ENCODE measurements at places on chromosomes 13 and 19.

DNA sequence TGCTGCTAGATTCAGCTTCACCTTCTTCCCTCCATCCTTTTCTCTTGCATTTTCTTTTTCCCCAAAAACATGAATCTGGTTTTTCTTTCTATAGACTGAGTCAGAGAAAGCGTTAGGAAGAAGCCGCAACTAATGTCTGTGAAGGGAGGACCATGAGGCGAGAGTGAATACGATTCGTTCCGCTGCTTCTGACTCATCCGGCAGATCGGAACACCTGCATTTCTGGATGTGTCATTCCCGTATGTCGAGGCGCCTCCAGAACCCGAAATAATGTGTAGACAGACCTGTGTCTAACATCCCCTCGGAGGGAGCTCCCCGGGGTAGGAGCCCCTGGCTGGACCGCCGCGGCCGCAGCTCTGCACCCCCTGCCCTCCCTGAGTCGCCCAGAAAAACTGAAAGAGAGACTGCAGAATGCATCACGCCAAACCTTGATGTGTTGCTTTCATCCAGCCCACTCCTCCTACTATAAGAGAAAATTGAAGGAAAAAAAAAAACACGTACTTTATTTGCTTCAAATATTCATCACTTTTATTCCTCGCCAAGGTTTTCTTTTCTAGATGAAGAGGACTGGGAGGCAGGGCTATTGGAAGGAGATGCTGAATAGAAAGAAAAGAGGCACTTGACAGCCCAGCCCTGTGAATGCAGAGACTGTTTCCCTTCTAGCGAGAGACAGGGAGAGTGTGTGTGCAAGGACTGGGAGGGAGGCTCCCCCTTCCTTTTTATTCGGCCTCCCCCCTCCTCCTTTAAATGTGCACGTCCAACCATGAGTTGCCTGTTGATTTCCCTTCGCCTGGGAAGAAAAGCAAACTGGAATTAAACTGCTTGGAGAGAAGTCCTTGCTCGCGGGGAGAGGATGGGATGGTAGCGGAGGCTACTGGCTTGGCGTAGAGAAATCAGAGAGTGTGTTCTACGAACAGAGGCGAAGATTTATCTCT, 616 bp upstream of the PCDH17 start:
- peak; percentile 67 for DNase-seq

DNA sequence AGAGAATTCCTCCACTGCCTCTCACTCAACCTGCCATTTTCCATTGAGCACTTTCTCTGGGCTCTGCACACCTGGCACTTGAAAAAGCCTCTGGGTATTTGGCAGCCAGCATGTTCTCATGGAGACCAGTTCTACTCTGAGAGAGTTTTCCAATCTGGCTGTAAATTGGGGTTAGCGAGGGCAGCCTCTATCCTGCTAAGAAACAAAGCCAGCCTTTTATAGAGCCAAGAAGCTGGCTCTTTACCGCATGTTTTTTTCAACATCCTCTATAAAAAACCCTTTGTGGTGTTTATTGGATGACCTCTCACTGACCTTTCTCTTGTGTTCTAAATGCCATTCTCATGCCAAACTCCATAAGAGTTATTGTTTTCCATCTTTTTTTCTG, 52.6 kb upstream of the RCBTB2 start:
- DNase-seq, result no peak

DNA sequence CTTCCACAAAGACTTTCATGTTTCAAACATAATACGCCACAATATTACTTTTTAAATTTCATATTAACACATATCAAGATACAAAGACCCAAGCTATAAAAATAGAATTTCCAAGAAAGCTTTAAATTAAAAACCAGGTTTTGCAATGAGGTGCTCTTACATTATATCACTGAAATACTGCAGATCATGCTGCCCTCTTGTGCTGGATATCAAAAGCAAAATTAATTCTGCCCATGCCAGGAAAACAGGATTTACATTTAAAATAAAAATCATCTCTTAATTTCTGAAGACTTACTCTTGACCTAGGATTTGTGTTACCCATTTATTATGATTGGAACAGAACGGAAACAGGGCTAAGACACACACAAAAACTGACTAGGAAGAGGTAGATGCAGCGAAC, 145.0 kb downstream of the ABCC4 start:
- DNase-seq, result no peak

DNA sequence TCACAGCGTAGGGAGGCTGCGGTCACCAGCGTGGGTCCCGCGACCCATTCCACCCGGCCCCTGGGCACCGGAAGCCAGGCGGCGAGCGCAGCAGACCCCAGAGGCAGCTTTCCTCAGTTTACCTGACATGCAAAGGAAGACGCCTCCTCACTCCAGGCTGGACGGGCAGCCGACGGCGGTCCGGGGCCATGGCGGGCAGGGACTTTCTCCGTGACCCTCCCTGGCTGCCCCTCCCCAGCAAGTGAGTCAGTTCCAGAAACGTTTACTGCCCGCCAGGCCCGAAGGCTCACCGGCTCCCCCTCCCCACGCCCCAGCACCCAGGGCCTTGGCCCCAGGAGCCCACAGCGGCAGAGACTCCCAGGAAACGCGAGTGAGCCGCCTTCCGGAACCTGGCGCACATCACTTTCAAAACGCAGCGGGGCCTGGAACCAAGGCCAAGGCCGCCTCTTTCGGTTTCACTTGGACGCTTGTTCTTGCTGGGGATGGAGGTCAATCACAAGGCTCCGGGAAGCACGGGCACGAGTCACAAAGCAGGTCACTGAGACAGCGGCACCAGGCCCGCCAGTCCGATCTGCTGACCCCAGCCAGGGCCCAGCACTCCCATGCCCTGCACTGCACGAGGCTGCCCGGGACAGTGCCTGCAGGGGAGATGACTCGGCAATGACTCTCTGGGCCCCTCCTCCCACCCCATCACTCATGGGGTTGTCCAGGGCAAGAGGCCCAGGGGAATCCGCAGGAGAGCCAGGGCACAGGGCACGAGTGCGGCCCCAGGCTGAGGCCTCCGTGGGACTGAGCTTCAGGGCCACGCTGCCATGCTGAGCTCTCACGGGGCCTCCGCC, 5.3 kb downstream of the SBNO2 start:
- no peak for DNase-seq

- DNase-seq, result no peak
These were observed 397.4 kb downstream of the SPRY2 start for GRCh38 chr13:79943346-79944023.

DNA sequence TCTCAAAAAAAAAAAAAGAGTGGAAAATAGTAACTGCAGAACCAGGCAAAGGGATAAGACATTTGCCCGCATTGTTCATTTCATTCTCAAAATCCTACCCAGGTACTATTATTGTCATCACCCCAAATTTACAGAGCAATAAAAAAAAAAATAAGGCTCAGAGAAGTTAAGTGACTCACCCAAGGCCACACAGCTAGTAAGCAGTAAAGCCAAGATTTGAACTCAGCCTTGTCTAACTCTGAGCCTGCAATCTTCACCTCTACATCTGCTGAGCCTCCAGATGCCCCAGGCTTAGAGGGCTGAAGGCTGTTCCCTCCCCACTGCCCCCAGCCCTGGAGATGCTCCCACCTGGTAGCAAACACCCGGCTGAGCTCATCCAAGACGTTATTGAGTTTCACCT, 61.0 kb downstream of the UNC13A start:
- DNase-seq, result no peak

GRCh38 chr13:113771709-113772331, 12.8 kb downstream of the TMEM255B start:
- DNase-seq, result no peak

- no peak for DNase-seq
These were observed 10.2 kb downstream of the ZNF132 start for GRCh38 chr19:58429745-58430144.

GRCh38 chr13:34863360-34864135, 78.5 kb upstream of the NBEA start:
- no peak for DNase-seq

DNA sequence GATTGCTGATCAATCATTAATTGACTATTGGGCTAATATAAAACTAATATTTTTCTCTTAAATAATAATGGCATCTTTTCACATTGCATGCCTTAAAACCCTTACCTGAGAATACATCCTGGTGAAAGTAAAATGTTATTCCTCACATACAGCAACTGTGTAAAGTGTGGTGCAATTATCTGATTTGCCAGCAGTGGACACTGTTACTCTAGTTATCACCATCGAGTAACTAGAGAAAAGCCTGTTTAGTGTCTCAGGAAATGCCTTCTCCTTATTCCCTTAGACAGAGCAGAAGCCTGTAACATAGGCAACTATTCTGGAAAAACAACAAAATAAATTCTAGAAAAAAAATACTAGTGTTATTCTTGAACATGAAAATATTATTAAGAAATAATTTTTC, 459.8 kb downstream of the FGF14 start:
- no peak for DNase-seq

DNA sequence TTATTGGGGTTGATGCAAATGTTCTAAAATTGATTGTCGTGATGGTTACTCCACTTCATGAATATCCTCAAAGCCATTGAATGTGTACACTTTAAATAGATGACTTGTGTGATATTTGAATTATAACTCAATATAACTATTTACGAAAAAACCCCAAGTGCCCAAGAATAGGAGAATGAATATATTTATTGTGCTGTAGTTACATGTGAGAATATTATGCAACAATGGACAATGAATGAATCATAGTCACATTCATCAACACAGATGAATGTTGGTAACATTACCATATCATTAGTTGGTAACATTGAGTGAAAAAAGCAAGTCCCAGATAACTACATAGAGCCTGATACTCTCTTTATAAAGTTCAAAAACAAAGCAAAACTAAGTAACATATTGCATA, 127.8 kb upstream of the UBL3 start:
- no peak for DNase-seq

GRCh38 chr19:46390121-46390858, 23.1 kb downstream of the CCDC8 start:
- peak; percentile 66 for DNase-seq

GRCh38 chr19:48867746-48868113, 687 bp downstream of the PLEKHA4 start:
- DNase-seq, result no peak

GRCh38 chr13:94617389-94618000, 15.8 kb downstream of the GPR180 start:
- DNase-seq, result no peak

DNA sequence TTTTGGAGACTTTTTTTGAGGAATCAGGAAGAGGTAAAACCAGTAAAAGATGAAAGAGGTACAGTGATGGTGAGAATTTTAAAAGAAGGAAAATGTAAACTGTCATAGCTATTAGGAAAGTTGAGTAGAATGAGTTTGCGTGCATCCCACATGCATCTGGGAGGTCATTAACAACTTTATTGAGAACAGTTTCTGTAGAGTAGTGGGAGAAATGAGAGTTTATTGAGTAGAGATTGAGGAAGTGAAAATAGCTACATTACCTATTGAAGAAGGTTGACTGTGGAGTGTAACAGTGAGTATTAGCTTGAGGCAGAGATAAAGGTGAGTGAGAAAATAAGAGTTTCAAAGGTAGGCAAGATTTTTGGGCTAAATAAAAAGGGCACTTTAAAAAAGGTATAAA, 38.7 kb downstream of the BRCA2 start:
- DNase-seq, result no peak

DNA sequence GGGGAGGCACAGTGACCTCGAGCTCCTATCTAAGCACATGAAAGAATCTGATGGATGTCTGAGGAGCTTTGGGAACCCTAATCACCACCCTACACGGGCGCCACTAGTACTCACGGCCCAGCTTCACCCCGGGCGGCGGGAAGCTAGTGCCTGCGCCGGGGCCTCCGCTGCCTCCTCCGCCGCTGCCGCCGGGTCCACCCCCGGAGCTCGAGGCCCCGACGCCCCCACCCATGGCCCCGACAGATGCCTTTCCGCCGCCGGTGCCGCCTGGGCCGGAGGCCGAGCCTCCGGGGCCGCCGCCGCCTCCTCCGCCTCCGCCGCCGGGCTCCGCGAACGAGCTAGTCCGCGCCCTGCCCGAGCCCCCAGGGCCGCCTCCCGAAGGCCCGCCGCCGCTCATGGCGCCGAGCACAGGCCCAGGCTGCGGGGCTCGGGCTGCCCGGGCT, 312 bp downstream of the GSK3A start:
- peak; percentile 69 for DNase-seq

- no peak for DNase-seq
These were observed 8.5 kb upstream of the SIGLEC8 start for GRCh38 chr19:51466723-51467122.

DNA sequence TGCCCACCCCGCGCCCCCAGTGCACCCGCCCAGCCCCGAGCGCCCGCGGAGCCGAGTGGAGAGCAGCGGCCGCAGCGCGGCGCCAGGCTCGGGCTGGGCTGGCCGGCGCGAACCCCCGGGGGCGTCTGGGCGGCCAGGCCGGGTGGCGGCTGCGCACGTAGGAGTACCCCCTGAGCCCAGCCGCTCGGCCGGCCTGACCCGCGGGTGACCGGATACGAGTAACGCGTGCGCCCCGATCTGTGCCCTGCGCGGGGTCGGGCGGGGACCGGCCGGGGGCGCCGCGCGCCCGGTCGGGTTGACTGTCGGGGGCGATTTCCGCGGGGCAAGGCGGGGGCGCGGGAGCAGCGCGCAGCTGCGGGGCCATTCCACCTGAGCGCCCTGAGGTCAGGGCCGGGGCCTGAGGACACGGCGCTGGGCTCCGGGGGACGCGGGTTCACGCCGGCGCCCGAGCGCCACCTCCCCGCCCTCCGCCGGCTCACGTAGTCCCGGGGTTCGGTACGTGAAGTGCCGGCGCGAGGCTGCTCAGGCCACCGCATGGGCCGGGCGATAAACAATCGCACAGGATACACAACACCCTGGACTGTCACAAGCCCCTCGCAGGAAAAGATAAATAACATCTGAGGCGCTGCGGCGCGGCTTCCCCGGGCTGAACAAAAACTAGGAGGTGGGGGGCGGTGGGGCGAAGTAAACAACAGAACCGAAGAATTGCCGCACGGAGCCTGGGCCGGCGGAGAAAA, 37.6 kb upstream of the FLT1 start:
- DNase-seq, result peak; percentile 78

Data from aorta (tissue), 5 donors.